ENCODE measurements at places on chromosomes 1 and 21. TPM values are rescaled to one million over a fixed set of nuclear protein-coding genes. Genes with fewer than 3 reads are reported as not detected.

DNA sequence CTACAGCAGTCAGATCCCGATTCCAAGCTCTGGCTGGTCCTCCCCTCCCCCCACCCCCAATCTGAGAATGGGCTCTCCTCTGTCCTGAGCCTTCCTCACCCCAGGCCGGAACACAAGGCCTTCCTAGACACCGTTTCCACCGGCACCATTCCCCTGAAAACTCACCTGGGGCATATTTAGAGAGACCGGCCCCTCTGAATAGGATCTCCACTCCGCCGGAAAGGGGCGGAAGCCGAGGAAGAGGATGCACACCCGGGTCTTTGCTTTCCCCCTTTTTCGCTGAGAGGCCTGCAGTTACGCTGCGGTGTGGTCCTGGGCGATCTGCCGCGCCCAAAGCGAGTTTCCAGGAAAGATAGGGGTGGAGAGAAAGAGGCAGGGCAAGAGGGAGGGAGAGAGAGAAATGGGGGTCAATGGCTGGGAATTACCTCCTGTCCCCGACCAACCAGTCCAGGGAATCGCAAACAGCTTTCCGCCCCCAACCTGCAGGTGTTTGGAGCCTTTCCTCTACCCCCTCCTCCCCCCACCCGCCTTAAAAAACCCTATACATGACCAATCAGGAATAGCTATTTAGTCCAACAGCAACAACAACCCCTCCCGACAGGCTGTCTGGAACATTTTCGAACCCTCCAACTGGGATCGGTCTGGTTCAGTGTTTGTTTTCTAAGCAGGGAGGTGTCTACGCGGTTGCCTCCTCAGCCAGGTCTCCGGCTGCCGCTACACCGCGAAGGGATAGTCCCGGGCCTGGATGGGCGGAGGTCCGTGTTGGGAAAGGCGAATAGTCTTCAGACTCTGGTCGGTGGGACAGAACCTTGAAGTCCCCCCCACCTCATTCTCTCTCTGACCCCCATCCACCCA lies 2.8 kb downstream of the TAL1 start:
- no peak for DNase-seq

DNA sequence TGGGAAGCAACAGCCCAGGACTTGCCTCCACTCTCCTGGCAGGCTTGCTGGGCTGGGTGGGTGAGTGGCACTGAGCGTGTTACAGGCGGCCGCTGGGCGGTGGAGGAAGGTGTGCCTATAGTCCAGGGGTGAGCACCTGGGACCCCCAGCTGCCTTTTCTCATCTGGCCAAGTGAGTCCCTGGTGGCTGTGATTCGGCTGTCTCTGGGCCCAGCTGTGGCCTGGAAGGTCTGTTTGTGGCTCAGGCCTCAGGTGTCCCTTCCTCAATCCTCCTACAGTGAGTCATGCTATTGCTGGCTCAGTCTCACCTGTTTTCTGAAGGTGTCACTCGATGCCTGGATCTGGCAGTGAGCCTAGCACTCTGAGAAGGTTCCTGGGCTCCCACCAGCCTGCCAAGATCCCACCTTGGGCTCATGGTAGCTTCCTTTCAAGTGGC lies 564.2 kb downstream of the PTPRU start:
- DNase-seq = peak; percentile 76

DNA sequence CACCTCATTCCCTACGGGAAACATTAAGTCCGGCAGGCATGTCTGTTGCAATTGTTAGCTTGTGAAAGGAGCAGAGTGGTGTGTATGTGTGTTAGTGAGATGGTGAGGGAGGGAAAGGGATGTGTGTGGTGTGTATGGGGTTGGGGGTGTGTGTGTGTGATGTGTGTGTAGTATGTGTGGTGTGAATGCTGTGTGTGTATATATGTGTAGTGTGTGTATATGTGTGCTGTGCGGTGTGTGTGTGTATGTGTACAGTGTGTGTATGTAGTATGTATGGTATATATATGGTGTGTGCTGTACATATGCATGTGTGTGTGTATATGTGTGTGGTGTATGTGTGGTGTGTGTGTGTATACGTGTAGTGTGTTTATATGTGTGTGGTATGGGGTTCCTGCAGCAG lies 20.8 kb upstream of the BLACAT1 start:
- DNase-seq = no peak

The LCE1F gene
- total RNA-seq = not detected

- DNase-seq = no peak
These were observed 30.6 kb upstream of the MCOLN3 start for GRCh38 chr1:85078903-85079302.

All from bronchial epithelial cell (primary cell).